Temporal lobe (tissue), 4 donors: ENCODE measurements at places on chromosomes 7 and 10. TPM values are rescaled to one million over a fixed set of nuclear protein-coding genes. Genes with fewer than 3 reads are reported as not detected.

Gene TSPAN33
- total RNA-seq: 3.9 TPM

Gene CALHM3
- not detected for total RNA-seq

Gene GIMAP6
- total RNA-seq: 2.7 TPM

Gene ZNF503
- 0.98 TPM for total RNA-seq

Gene EPO
- not detected for total RNA-seq

Gene NEUROD6
- 325 TPM for total RNA-seq

Gene OSBPL3
- total RNA-seq: 3.9 TPM
